Activated CD4-positive, alpha-beta T cell treated with anti-CD3 and anti-CD28 coated beads, Interleukin-2, amount 10 ng/mL, durations not matched to agents 7 days and 5 days (primary cell): ENCODE measurements at places on chromosomes 1 and 21. TPM values are rescaled to one million over a fixed set of nuclear protein-coding genes. Genes with fewer than 3 reads are reported as not detected.
A peak's percentile ranks its signal among the peaks of the same experiment; 100 is the strongest.

The OR2L3 gene
- not detected for total RNA-seq

GRCh38 chr1:225891229-225891972, 2.5 kb upstream of the LEFTY1 start:
- H3K4me1 ChIP-seq = peaks cover 39% of the 10 kb centered on the region
- peaks cover 1% of the 10 kb centered on the region for H3K36me3 ChIP-seq
- no peak overlapping the region for H3K27ac ChIP-seq
- peaks cover 12% of the 10 kb centered on the region for H3K27me3 ChIP-seq
- no peak for DNase-seq

GRCh38 chr1:234039603-234040002, 135.1 kb downstream of the SLC35F3 start:
- H3K27ac ChIP-seq = no peak overlapping the region
- peaks cover 4% of the 10 kb centered on the region for H3K27me3 ChIP-seq

The UBE4B gene
- total RNA-seq = 30.9 TPM

The COL6A1 gene
- 0.40 TPM for total RNA-seq

The TAGLN2 gene
- total RNA-seq = 461 TPM

The GJA9 gene
- not detected for total RNA-seq

GRCh38 chr21:44568667-44569556, 4.6 kb upstream of the KRTAP10-4 start:
- peak overlapping the region; percentile 65 for H3K27ac ChIP-seq
- peaks cover 14% of the 10 kb centered on the region for H3K4me1 ChIP-seq
- no peaks in the 10 kb centered on the region for H3K36me3 ChIP-seq
- peaks cover 2% of the 10 kb centered on the region for H3K27me3 ChIP-seq
- no peak for DNase-seq

GRCh38 chr1:205545991-205546390, 41.5 kb downstream of the CDK18 start:
- no peak overlapping the region for H3K4me3 ChIP-seq
- H3K27me3 ChIP-seq = peaks cover 58% of the 10 kb centered on the region
- H3K36me3 ChIP-seq = no peaks in the 10 kb centered on the region
- DNase-seq = no peak
- H3K27ac ChIP-seq = no peak overlapping the region

DNA sequence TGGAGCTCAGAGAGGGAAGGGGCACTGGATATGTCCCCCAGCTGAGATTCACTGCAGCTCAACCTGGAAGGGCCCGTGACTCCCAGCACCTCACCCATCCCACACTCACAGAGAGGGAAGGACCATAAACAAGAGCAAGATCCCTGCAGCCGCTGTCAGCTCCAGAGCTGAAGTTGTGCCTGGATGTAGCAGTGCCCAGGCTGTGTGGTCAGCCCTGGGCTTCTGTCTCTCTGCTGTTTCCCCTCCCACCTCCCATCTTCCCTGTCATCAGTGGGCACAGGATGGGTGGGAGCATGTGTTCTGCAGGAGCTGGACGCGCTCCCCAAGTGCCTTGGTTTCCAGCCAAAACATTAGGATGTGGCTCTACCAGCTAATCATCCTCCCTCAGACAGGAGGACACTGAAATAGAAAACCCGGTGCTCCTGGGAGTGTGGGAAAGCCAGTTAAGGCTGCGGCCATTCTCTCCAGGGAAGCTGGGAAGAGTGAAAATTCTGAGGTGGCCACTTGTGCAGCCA, 282.7 kb downstream of the NPHP4 start:
- H3K4me1 ChIP-seq = no peaks in the 10 kb centered on the region
- H3K4me3 ChIP-seq = no peak overlapping the region
- H3K27ac ChIP-seq = no peak overlapping the region
